ENCODE measurements at places on chromosomes 4 and X. TPM values are rescaled to one million over a fixed set of nuclear protein-coding genes. Genes with fewer than 3 reads are reported as not detected.

DNA sequence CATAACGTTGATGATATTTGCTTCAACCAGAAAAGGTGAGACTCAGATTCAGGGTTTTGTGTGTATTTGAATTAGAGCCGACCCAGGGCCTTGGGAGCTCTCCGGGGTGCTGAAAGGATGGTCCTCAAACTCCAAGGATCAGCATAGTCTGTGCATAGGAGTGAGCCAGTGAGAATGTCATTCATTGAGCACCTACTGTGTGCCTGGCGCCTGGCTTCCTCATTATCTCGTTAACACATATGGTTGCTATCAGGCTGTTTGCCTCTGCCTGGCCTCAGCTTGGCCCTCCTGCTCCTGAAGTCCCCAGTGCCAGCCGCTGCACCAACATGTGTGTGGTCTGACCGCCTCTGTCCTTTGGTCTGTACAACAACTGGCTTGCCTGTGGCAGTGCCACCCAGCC lies 25.1 kb upstream of the JAKMIP1 start:
- DNase-seq: no peak

DNA sequence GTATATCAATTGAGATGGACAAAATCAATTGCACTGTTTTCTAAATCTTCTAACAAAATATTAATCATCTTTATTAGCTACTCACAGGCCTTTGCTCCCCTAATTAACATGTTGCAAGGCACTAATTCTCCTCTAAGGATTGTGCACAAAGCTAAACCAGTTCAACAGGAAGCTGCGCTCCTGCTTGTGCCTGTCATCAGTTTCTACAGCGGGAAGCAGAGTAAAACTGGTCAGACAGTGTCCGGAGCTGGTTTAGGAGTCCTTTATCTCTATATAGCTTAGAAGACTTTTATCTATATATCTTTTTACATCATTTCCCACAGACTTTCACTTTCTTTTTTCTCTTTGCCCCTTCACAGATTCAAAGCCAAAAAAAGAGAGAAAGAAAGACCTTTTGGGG lies 79.1 kb downstream of the ELOVL6 start:
- no peak for DNase-seq

GRCh38 chr4:15794426-15794825 lies 16.3 kb downstream of the CD38 start:
- DNase-seq: no peak

DNA sequence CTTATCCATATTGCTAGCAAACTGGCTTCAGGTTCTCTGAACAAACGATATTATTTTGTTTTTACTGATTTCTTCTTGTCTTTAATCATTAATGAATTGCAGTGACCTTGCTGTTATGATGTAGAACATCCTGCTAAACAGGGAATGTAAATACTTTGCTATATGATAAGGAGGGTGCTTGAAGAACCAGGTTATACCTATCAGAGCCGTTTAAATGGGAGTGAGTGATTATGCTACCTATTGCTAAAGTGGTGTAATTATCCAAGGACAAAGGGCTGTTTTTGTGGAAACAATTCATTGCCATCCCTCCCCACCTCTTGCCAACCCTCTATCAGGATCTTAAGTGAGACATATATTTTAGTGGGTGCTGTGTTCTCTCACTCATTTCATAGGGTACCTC lies 788.9 kb downstream of the RPA4 start:
- no peak for DNase-seq

The PPARGC1A gene
- polyA plus RNA-seq: 0.09 TPM

The HAUS3 gene
- polyA plus RNA-seq: 1.9 TPM

DNA sequence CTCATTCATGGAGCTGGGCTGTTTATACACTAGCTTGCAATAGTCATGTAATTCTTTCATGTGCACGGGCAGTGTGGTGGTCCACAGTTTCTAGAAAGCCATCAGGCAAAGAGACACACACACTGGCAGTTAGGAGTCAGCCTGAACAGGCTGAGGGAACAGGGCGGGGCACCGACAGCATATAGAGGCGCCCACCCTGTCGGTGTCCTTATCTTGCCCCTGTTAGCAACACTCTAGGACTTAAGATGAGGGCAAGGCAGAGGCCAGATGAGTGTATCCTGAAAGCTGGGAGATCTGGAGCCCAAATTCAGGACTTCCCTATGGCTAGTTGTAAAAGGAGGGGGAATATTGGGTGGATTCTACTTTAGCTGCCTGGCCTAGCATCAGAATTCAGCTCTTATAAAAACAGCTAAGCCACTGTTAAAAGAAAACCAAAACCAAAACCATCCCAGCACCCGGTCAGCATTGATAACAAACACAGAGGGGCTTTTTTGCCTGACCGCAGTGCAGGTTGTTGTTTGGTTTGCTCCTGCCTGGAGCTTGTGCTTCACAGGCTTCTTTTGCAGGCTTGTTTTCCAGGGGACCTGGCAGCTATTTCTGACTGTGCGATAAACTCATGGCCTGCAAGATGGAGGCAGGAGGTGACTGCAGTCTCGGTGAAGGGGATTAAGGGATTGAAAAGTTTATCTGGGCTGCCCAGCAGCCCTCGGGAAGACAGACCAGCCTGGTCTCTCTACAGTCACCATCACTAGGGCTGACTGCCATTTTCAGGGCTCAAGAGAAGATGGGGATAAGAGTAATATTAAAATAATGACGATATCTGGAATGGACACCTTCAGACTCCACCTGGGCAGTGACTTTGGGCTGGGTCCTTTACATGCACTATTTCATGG lies 638.9 kb downstream of the MID1IP1 start:
- no peak for DNase-seq

The PIR gene
- polyA plus RNA-seq: 11.7 TPM

GRCh38 chrX:150063674-150064073 lies 125.4 kb upstream of the EOLA2 start:
- no peak for DNase-seq

- no peak for DNase-seq
These were observed 73.3 kb upstream of the PPP3CA start for GRCh38 chr4:101420661-101421060.

The ADH7 gene
- polyA plus RNA-seq: not detected

The LIAS gene
- 8.0 TPM for polyA plus RNA-seq

- no peak for DNase-seq
These were observed 6.3 kb upstream of the SORCS2 start for GRCh38 chr4:7186031-7186430.

The ARX gene
- not detected for polyA plus RNA-seq

- no peak for DNase-seq
These were observed 172.8 kb downstream of the SHROOM3 start for GRCh38 chr4:76607846-76608245.

- DNase-seq: no peak
These were observed 536.0 kb upstream of the PRKX start for GRCh38 chrX:4249401-4249800.

GRCh38 chrX:13570261-13570605 lies 832 bp downstream of the EGFL6 start:
- DNase-seq: no peak

GRCh38 chrX:147072747-147073146 lies 258.2 kb upstream of the CXorf51A start:
- DNase-seq: no peak

The SMR3B gene
- not detected for polyA plus RNA-seq

DNA sequence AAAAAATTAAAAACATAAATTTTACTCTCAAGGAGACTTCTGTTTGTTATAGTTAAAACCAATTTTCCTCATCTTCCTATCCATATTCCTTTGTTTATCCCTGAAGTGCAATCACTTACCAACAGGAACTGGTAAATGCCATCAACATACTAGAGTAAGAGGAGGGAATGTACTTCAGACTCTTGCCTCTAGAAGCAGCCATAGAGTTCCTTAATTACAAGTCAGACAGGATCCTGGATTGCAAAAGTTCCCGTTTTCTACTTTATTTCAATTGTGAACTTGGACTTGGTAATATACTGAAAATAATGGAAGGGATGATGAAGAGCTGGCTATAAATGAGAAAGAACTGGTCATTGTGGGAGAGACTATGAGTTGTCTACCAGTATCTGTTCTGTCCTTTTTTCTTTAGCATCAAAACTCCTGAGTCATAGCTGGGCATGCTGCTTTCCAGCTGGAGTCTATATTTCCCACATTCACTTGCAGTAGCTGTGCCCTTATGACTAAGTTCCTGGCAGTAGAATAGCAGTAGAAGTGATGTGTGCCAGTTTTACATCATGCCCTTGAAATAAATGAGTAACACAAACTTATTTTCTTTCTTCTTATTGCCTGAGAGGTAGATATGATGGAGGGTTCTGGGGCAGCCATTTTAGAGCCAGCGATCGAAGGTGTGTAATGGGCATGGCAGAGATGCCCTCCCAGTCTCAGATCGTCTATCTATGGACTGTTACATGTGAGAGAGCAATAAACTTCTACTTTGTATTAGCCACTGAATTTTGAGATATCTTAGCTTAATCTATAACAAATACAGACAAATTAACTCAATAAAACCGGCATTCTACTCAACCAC lies 26.8 kb upstream of the SPARCL1 start:
- DNase-seq: peak; percentile 29

DNA sequence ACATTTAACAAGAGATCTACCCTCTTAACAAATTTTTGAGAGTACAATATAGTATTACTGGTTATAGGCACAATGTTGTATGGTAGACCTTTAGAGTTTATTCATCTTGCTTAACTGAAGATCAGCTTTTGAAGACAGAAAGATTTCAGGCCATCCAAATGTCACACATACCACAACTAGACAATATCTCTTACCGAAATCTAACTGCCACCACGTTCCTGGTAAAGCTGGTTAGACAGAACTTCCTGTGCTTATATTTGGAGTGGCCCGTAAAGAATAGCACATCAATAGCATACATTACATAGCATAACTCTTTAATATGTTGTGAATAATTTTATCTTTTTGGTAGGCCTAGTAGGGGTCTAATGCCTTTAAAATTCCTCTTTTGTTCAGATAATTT lies 29.8 kb upstream of the ARHGEF6 start:
- no peak for DNase-seq

DNA sequence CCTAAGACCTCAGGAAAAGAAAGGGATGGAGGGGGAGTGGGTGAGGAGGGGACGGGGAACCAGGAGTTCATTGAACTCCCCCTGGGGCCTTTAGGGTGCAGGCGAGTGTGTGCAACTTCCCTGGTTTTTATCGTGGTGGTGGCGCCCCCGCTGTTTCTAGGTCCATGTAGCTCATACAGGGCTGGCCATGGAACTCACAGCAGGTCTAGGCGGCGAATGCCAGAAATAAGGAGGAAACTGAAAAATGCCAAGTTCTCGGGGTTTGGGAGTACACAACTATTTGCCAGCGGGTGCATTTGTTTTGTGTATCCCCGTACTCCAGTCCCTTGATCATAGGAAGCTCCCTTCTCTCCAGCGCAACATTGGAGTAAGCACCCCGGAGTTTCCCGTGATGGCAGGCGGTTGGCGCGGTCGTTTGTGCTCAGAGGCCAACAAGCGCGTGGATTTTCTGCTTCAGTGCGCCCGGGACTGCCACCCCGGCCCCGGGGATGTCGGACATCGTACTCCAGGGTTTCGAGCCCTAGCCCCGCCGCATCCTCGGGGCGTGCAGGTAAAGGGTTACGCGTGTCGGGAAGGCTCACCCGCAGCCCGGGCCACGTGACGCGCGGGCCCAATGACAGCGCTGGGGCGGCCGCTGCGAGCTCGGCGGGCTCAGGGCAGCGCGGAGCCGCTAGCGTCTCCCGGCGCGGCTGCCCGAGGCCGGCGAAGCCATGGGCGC lies 208.9 kb downstream of the NWD2 start:
- DNase-seq: no peak

GRCh38 chr4:157185363-157185762 lies 35.2 kb upstream of the GRIA2 start:
- no peak for DNase-seq

The MTNR1A gene
- not detected for polyA plus RNA-seq

DNA sequence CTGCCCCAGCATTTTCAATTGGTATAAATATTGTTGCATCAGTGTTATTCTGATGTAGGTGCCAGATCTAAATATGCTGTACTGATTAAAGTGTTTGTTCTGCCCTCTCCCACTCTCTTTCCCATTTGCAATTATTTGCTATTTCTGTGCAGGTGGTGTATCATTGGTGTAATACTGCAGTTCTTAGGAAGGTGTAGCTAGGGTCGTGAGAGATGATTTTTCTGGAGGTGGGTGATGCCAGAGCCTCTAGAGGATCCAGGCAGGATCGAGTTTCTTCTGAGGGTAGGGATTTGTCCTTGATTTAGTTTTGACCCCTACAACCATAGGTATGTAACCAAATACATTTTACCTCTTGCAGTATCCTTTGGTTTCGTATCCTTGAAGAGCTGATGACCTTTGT lies 1.9 kb downstream of the SMAD1 start:
- DNase-seq: no peak

The HPSE gene
- 0.71 TPM for polyA plus RNA-seq
